ENCODE measurements at places on chromosomes 1 and 21.
A peak's percentile ranks its signal among the peaks of the same experiment; 100 is the strongest.

GRCh38 chr1:33005838-33006421, 30.8 kb downstream of the AK2 start:
- DNase-seq = peak; percentile 50

DNA sequence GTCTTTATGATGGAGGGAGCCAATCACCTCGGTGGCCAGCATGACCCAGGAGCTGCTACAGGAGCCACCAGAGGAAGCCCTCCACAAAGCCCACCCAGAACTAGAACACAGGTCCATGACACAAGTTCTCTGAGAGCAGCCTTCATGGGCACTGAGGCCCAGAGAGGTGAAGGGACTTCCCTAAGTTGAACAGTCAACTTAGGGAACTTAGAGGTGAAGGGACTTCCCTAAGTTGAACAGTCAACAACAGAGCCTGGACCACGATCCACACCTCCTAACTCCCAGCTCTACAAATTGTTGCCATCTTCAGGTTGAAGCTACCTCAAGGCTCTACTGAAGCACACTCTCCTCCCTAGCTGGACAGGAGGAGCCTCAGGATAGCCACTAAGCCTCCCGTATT, 132.7 kb downstream of the CCDC185 start:
- DNase-seq = peak; percentile 23

DNA sequence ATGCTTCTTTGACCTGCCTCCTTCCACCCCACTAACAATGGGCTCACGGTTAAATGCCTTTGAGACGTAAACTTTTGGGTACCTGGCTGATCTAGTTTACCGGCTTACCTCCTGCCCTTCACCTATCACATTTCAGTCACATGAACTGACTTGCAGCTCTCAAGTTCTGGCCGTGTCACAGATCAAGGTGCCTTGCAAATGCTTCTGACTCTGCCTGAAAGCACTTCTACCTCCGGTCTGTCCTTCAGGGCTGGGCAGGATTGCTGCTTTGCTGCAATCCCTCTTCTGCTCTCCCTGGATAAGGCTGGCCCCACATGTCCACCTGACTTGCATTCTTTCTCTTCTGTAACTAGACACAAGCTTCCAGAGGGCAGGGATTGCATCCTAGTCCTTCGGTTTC, 69.0 kb downstream of the GRIK1 start:
- DNase-seq = no peak

DNA sequence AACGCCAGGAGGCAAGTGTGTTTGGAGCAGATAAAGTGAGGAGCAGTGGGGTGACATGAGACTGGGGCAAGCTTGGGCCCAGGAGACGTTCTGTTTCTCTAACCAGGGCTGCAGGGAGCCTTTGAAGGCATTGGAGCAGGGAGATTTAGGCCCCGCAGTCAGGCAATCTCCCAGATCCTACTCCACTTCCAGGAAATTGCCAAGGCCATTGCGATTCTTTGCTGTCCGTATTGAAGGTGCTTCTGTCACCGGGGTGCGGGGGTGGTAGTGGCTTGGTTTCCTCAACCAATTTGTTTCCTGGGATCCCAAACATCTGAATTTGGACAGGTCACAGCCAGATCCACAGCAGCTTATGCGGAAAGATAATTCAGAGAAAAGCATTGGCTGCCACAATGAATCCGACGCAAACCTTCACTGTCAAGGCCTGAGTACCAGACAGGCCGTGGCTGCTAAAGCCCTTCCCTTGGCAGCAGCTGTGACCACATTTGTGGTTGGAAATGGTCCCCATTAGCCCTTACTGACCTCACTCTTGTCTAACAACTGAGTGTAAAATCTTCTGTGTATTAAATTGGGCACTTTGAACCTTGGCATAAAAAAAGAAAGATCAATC, 385.6 kb downstream of the PTPRU start:
- no peak for DNase-seq

- DNase-seq = no peak
Observed at GRCh38 chr1:37561133-37562132, 4.7 kb downstream of the DNALI1 start.

- DNase-seq = no peak
Observed at GRCh38 chr1:239516579-239516978, 130.2 kb downstream of the CHRM3 start.

DNA sequence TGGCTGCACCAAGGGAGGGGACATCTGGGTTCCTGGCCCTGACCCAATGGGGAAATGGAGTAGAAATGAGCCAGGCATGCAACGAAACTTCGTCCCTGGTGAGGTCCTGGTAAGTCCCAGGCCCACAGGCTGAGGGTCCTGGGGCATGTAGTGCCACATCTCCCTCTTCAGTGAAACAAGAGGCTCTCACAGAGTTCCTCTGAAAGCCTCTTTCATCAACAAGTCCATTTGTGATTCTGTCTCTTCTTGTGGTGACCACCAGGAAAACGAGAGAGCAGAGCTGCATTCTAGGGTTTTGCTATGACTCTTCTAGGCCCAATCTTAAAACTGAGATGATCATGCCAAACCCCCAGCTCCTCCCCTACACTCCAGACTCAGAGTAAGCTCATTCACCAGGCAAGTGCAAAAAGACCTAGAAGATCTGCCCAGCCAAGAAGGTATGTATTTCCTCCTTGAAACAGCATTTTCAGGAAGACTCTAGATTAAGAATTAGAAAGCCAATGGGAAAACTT, 24.3 kb upstream of the RNF220 start:
- DNase-seq = no peak

GRCh38 chr1:208557046-208557722, 313.0 kb upstream of the PLXNA2 start:
- no peak for DNase-seq

GRCh38 chr1:168706391-168706992, 22.5 kb downstream of the DPT start:
- DNase-seq = no peak

DNA sequence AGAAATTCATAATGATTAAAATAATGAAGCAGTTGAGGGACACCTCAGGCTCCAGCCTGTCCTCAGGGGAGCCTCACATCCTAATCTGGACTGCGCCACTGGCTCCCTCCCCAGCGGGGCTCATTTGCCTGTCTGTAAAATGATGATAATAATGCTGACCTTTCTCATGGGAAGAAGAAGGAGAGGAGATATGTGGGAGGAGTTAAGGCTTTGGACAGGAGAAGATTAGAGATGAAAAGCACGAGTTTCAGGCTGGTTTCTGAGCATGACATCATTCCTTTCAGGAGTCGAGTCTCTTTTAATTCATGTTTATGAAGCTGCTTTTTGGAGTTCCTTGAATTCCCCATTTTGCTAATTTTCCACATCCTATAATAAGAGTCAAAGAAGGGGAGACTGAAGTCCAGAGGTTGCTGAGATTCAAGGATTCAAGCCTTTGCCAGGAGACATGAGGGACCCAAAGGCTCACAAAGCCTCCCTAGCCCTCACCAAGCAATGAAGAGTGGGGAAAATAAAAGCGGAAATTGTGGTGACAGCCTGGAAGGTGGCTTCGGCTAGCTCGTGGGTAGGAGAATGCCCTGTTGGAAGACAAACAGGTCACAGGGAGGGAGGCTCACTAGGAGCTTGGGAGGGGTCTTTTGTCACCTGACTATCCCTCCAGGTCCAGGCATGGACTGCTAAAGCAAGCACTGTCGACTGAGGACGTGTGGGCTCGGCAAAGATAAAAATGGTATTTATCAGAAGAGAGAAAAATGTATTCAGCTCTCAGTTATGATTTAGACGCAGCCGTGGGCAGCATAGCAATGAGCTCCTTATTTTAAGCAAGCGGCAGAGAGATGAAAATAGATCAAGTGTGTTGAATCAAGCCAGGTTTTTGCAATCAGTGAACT, 27.5 kb upstream of the STMN1 start:
- DNase-seq = no peak

- DNase-seq = no peak
Observed at GRCh38 chr1:115164940-115165705, 75.8 kb upstream of the TSPAN2 start.

- no peak for DNase-seq
Observed at GRCh38 chr1:110873856-110874255, 908 bp downstream of the CD53 start.

GRCh38 chr1:185033686-185034085, 11.7 kb upstream of the RNF2 start:
- no peak for DNase-seq

GRCh38 chr1:98143403-98143802, 222.6 kb upstream of the DPYD start:
- DNase-seq = no peak

DNA sequence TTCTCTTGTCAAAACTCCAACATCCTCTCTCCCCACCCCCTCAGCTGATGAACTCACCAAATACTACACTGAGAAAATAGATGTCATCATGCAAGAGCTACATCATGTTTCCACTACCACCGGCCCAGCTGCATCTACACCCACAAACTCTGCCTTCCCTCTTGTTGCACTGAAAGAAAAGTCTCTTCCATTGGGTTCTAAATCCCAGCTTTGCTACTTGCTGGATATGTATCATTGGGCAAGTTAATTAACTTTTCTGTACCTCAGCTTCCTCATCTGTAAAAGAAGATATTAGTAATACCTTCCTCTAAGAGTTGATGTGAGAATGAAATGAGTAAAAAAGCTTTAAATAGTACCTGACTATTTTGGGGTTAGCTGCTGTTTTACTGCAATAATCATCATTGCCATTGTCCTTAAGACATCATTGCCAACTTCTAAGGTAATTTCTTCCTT, 108.6 kb downstream of the OLFML2B start:
- no peak for DNase-seq

- no peak for DNase-seq
Observed at GRCh38 chr1:25967308-25967707, 30.6 kb downstream of the PAFAH2 start.

GRCh38 chr1:163296504-163297263, 25.1 kb upstream of the NUF2 start:
- DNase-seq = no peak

- DNase-seq = no peak
Observed at GRCh38 chr1:59999746-60000145, 73.2 kb upstream of the CYP2J2 start.

DNA sequence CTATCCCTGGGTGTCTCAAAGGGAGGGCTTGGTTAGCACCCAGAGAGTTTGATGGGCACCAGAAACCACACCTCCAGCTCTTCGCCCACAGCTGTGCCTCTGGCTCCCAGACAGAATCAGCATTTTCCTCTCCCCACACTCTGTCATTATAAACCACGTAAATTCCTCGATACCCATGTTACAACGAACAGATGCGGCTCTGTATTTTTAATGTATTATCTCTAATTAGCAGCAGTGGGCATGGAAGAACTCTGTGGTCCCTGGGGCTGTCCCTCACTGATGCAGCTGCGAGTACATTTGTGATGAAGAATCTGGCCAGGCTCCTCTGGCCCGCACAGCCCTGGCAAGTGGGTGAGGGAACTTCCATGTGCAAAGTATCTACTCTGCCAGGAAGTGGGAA, 10.8 kb downstream of the HMGB4 start:
- no peak for DNase-seq

DNA sequence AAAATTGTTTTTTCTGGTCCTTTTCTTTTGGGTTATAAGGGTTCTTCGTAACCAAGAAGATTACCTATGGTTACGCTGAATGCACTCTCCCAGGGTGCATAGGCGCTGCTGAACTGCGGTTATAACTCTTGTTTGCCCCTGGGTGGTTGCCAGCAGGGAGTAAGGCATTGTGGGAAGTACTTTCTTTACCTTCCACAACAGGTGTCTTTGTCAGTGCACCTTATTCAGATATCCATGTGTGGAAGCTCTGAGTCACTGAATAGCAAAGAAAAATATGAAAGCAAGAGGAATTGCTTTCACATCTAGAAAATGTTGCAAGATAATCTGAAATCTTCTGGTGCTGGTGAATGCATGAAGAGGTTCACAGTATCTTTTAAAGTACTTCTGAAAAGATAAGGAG, 124.4 kb upstream of the CACYBP start:
- no peak for DNase-seq

DNA sequence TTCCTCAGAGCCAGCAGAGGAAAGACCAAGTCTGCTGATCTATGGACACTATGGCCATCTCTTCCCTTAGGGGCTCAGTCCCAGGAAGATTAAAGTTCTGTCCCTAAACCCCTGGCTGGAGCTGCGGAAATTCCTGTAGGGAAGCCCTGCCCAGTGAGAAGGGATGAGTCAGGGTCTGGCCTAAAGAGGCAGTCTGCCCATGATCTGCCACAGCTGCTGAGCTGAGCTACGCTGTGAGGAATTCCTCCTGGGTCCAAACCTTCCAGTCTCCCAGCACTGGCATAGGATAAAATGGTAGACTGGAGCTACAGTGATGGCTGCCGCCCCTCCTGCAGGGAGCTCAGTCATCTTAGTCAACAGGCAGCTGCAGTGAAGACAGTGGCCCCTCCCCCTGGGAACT, 213.7 kb downstream of the BRINP2 start:
- no peak for DNase-seq

DNA sequence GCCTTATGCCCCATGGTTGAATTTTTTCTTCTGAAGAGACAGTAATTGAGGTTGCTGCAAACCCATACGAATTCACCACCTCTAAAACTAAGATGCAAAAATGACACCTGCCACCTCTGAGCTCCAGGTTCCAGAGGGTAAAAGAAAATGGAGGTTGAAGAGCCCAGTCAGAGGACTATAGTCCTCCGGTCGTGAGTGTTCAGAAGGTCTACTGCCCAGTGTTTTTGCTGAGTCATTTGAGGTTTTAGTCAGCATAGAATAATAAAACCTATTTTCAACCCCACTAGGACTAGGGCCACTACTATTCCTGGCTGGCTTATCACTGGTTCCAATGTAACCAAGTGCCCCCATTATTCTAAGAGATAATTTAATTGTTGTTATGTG, 12.9 kb upstream of the SLAMF7 start:
- no peak for DNase-seq

DNA sequence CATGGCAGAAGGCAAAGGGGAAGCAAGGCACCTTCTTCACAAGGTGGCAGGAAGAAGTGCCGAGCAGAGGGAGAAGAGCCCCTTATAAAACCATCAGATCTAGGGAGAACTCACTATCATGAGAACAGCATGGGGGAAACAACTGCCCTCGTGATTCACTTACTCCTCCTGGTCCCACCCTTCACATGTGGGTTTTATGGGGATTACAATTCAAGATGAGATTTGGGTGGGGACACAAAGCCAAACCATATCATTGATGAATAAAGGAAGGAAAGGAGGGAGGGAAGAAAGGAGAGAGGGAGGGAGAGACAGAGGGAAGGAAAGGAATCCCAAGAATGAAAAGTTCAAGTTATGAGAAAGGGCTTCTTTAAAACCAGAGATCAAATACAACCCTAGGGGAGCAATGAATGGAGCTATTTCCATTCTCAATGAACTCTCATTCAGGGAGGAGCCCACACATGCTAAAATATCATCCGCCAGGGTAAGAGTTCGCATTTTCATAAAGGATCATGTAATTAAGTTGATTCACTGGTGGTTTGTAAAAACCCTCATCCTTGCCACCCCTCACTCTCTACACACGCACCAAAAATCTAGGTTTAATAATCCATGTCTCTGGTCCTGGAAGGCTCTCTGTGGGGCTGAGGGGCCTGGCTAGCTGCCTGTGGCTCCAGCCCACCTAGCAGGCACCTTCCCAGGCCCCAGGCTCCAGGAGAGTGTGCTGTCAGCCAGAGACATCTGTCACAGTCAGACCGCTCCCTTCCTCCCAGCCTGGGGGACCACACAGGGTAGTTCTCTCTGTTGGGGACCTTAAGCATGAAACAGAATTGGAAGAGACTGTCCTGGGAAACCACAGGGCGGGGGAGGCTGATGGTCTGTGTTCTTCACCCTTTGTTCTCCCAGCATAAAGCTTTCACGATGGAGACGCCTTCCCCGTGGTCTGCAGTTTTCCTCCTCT, 94.0 kb downstream of the CCDC185 start:
- no peak for DNase-seq

All from tibial artery (tissue), 4 donors.